ENCODE measurements at places on chromosomes 12 and 14.

DNA sequence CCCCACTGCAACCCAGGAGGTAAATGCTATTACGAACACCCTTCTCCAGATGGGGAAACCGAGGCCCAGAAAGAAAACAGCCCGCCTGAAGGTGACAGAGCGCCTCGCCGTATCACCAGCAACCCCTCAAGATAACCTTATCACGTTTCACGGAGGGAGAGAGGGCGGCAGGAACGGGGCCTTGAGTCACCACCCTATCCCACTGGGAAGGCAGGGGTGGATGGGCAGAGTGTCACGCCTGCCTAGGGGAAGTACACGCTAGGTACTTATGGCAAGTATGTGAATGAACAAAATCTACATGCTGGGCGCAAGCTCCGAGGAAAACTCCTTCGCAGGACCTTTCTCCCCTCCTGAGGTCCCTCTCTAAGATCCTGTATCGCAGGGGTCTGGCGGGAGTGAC lies 17.8 kb downstream of the NCOR2 start:
- no peak for DNase-seq

DNA sequence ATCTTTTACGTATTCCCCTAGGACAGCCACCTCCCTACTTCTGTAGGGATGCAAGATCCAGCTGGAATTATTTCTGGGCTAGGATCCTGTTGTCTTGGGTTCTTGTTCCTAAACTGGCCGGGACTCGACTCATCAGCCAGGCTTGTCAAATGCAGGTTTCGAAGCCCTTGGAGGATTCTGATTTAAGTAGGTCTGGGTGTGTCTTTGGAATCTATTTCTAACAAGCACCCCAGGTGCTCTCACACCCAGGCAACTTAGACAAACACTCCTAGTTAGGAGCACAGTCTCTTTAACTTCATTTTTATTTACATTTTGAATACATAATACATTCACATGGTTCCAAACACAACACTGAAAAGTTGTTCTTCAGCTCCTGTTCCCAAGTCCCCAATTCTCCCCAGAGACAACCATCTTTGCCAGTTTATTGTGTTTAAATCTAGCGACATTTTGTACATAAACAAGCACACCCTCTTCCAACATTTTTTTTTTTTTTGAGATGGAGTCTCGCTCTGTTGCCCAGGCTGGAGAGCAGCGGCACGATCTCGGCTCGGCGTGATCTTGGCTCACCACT lies 20.9 kb downstream of the MORN3 start:
- DNase-seq = no peak

GRCh38 chr12:54213079-54213478 lies 24.3 kb upstream of the SMUG1 start:
- DNase-seq = no peak

- peak; percentile 46 for DNase-seq
These were observed 19.6 kb downstream of the LGMN start for GRCh38 chr14:92728759-92729364.

GRCh38 chr12:27025116-27025515 lies 2.8 kb downstream of the MED21 start:
- DNase-seq = no peak

GRCh38 chr12:101051901-101052550 lies 158.0 kb downstream of the SLC5A8 start:
- DNase-seq = peak; percentile 91

DNA sequence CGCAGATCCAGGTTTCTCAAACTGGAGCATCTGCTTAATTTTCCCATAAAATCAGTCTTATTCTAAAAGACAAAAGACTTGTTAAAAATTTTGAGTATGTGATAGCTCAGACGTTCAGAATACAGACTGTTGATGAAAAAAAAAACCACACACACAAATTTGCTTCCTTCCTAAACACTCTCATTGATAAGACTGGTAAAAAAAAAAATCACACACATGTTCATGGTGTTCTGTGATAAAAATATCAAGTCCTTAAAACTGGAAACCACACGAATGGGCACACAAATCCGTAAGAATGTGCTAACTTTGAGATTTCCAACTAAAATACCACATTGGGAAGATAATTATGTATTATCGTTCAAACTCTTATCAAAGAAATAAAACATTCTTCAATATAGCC lies 6.7 kb upstream of the ARID4A start:
- no peak for DNase-seq

- DNase-seq = no peak
These were observed 1248.3 kb upstream of the USP15 start for GRCh38 chr12:61011767-61012423.

- no peak for DNase-seq
These were observed 8.9 kb downstream of the C2CD5 start for GRCh38 chr12:22535478-22535877.

GRCh38 chr14:66444271-66444927 lies 41.8 kb upstream of the CCDC196 start:
- DNase-seq = no peak

GRCh38 chr14:98963610-98964009 lies 308.4 kb downstream of the BCL11B start:
- DNase-seq = no peak

- DNase-seq = no peak
These were observed 184.6 kb upstream of the NAV3 start for GRCh38 chr12:77645966-77646598.

- no peak for DNase-seq
These were observed 129.9 kb upstream of the FRMD6 start for GRCh38 chr14:51521764-51522163.

DNA sequence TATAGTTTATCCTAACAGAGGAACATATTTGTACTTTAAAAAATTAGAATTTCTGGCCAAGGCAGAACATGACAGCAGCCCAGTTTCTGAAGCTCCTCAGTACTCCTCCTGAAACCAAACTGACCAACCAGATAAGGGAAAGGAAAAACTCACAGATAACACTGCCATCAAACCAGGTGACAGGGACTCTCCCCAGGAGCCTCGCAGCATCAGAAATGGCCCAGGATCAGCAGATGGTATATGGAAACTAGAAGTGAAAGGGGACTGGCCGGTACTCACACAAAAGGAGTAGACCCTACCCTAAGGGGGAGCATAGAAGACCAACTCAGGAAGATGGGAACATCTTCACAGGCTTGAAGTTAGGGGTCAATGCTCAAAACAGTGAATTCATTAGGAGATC lies 22.0 kb downstream of the GALC start:
- DNase-seq = no peak

DNA sequence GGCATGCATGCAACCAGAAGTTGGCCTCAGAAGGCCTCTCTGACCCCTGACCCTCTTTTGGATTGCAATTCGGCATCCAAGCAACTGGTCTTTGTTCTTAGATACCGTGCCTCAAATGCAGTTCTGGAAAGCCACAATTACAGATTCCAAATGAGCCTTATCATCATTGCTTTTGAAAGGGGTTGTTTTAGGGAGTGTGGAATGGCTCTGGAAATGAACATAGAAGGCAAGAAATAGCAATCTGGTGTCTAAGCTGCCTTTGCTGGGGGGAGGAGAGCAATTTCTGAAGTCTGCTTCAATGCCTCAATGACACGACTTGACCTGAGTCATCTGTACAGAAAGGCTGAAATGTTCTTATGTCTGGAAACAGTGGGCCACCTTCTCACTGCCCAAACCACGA lies 250.1 kb downstream of the NUAK1 start:
- no peak for DNase-seq

DNA sequence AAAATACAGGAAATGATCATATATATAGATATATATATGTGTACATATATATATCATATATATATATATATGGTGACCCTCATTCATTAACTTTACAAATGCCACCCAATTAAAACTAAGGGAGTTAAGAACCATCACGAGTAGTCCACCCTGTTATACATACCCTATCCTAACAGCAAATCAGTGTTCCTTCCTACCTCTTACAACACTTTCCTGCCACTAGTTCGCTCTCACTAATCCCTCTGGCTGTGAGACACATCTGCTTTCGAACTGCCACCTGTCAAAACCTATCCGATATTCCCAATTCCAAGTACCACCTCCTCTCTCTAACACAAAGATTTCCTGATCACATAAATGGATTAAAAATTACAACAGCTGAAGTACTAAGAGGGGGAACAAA lies 100.5 kb downstream of the EEA1 start:
- no peak for DNase-seq

DNA sequence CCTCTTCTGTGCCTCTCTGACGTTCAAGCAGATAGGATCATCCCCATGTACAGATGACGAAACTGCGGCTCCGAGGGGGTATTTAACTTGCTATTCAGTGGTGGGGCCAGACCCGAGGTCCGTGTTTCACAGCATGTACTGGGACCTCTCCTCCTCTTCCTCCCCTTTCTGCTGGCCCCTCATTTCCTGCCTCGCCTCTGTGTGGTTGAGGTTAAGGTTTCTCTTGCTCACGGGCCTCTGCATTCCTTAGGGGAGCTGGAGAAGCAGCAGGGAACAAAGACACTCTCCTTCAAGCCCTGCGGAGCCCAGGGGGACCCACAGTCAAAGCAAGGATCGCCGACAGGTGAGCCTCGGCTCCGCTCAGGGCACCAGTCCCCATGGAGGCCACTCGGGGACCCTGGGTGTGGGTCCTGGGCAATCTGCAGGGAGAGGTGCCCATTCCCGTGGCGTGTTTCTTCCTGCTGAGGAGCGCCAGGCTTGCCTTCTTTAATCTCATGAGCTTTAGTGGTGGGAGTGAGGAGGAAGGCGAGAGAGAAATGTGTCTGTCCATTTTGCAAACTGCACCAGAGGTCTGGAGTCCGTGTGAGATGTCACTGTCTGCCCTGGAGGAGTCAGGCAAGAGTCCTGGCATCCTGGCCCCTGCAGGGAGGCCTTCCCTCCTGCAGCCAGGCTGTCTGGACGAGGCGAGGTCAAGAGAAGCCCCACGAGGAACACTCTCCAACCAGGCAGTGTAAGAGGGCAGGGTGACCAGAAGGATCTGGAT lies 45.0 kb downstream of the SLC6A12 start:
- DNase-seq = no peak

DNA sequence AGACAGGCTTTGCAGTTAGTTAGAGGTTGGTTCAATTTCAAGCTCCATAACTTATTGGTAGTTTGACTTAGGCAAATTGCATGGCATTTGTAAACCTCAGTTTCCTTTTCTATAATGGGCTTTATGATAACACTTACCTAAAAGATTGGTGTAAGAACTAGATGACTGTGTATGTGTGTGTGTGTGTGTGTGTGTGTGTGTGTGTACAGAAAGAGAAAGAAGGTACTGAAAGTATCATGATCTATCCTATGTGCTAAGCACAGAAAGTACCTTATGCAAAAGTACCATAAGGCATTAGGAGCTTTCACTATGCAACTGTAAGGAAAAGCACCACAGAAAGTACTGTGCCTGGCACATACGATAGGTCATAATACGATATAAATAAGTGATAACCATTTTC lies 304.3 kb upstream of the KITLG start:
- no peak for DNase-seq

- no peak for DNase-seq
These were observed 64.8 kb downstream of the GNS start for GRCh38 chr12:64694130-64695040.

- no peak for DNase-seq
These were observed 282.2 kb downstream of the EMP1 start for GRCh38 chr12:13478650-13479181.

DNA sequence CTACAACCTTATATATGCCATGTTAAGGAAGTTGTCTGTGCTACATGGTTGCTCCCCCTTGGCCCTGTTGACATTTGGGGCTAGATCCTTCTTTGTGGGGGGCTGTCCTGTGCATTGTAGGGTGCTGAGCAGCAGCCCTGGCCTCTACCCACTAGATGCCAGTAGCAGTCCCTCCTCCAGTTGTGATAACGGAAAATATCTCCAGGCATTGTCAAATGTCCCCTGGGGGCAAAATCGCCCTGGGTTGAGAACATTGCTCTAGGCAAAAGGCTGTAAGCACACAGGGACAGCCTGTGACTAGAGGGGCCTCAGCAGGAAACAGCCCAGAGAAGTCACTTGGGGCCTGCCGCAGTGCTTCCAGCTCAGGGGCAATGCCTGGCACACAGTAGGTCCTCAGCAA lies 1100.3 kb downstream of the BCL11B start:
- no peak for DNase-seq

GRCh38 chr12:92560713-92561542 lies 141.9 kb upstream of the PLEKHG7 start:
- no peak for DNase-seq

DNA sequence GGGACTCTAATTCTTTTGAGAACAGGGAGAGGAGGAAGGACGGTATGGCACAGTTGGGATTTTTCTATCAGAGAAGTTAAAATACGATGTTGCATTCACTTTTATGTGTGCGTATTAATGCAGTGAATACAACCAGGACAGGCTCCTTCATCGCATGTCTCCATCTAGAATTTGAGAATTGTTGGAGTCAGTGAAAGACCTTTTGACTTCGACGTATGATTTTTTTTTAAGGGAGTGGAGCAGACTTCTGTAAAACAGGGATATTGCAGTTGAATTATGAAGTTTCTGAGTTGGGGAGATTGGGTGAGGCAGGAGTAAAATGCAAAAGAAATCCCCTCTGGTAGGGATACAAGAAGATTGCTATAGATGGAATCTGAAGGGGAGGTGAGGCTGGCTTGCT lies 9.6 kb upstream of the TBX3 start:
- DNase-seq = no peak

DNA sequence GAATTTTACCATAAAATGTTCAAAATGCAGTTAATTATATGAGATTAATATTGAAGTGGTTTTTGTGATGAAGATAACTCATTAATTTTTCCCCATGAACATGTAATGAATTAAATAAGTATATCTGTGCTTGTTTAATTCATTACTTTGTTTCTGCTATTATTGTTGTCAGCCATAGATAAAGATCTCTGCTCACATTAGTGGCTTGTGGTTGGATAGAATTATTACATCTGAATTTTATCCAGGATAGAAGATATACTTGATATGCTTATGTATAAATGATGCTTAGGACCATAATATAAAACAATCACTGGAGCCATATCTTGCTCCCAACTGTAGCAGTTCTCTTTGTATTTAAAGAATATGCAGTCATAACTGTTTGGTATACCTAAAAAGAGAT lies 18.5 kb downstream of the TSPAN19 start:
- DNase-seq = no peak

Measured in retinal pigment epithelial cell (primary cell).